ENCODE measurements at places on chromosomes 2 and 18.

DNA sequence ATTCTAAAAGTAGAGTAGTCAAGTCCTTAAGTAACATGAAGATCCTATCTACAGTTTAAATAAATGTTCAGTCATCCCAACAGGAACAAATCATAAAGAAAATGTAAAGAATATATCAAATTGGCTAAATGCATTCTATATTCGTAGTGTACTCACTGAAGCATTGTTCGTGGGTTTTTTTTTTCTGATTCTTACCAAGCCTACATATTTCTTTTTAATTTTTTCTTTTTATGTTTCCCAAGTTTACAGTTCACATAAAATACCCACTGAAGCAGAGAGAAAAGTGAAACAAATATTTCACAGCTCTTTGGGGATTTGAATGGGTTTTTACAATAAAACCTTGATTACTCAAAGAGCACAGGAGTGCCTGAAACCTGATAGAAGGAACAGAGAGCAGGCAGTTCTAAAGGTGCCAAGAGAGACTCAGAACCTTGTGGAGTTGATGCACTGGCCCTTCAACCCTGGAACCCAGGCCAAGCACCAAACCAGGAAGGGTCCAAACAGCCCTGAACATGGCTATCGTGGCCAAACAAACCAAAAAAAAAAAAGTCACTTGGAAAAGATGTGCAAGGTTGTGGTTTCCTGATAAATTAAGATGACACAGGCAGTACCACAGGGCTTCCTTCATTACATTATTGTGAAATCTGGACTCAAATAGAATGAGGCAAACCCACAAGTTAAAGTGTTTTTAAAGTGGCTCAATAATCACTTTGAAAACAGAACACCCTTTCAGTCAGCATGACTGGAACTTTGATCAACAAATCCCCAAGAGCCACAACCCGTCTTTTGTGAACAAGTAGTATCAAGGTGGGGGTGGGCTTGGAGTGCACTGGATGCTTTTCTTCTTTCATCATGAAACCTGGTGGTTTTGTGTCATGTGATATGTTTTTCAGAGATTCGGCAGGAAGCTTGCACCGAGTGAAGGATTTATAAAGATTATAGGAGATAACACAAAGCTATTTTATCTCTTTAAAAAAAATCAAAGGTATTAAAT, 245.0 kb upstream of the FN1 start:
- no peak overlapping the region for H3K4me3 ChIP-seq
- H3K36me3 ChIP-seq, result no peaks in the 10 kb centered on the region
- peaks cover 14% of the 10 kb centered on the region for H3K4me1 ChIP-seq

DNA sequence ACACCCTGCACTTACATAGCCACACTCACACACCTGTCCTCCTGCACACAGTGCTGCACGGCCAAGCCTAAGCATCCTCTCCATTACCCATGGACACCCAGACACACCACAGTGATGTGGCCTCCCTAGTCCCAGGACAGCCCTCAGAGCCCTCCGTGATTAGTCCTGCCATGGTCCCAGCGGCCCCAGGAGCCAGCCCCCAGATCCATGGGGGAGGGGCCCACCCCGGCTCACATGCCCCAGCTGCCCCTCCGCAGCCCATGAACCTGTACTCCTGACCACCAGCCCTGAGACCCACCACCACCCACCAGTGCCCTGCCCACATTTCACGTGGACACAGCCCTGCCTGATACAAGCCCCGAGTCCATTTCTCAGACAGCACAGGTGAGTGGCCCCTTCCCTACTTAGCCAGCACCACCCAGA, 8.1 kb upstream of the DUSP2 start:
- no peak overlapping the region for H3K27ac ChIP-seq
- no peaks in the 10 kb centered on the region for H3K36me3 ChIP-seq
- no peaks in the 10 kb centered on the region for H3K4me1 ChIP-seq

GRCh38 chr2:200274116-200275075, 32.1 kb upstream of the SPATS2L start:
- no peak overlapping the region for H3K4me3 ChIP-seq
- H3K36me3 ChIP-seq, result no peaks in the 10 kb centered on the region
- no peak for DNase-seq
- peaks cover 6% of the 10 kb centered on the region for H3K4me1 ChIP-seq

GRCh38 chr2:19630921-19631320, 270.9 kb downstream of the TTC32 start:
- no peak overlapping the region for H3K4me3 ChIP-seq
- no peaks in the 10 kb centered on the region for H3K36me3 ChIP-seq
- no peaks in the 10 kb centered on the region for H3K27me3 ChIP-seq
- no peaks in the 10 kb centered on the region for H3K4me1 ChIP-seq
- no peak for DNase-seq
- no peak overlapping the region for H3K27ac ChIP-seq

Data from MM.1S (cell line).